ENCODE measurements at places on chromosomes 6 and 20.

- H3K36me3 ChIP-seq: no peaks in the 10 kb centered on the region
- DNase-seq: peak; percentile 28
- no peaks in the 10 kb centered on the region for H3K27me3 ChIP-seq
- H3K27ac ChIP-seq: peak overlapping the region; percentile 87
- H3K4me1 ChIP-seq: peaks cover 65% of the 10 kb centered on the region
Observed at GRCh38 chr20:53866794-53867740, 203.3 kb downstream of the BCAS1 start.

DNA sequence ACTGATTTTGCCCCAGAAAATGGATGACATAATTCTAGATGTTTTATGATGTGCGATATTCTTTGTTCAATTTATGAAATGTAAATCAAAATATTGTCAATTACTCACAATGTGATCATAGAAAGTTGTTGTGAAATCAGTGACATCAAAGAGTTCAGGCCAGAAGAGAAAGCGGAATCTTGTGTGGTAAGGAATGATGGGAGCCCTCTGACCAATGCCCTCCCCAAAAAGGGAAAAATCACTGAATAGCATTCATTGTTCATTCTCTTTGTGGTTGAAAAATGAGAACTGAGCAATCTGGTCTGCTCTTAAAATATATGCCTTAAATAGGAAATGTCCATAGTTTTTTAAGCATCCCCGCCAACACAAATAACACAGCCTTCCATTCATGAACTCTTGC lies 247.1 kb upstream of the GRIK2 start:
- no peaks in the 10 kb centered on the region for H3K36me3 ChIP-seq
- no peak for DNase-seq
- no peak overlapping the region for H3K27ac ChIP-seq
- H3K4me1 ChIP-seq: no peaks in the 10 kb centered on the region
- no peak overlapping the region for H3K4me3 ChIP-seq

DNA sequence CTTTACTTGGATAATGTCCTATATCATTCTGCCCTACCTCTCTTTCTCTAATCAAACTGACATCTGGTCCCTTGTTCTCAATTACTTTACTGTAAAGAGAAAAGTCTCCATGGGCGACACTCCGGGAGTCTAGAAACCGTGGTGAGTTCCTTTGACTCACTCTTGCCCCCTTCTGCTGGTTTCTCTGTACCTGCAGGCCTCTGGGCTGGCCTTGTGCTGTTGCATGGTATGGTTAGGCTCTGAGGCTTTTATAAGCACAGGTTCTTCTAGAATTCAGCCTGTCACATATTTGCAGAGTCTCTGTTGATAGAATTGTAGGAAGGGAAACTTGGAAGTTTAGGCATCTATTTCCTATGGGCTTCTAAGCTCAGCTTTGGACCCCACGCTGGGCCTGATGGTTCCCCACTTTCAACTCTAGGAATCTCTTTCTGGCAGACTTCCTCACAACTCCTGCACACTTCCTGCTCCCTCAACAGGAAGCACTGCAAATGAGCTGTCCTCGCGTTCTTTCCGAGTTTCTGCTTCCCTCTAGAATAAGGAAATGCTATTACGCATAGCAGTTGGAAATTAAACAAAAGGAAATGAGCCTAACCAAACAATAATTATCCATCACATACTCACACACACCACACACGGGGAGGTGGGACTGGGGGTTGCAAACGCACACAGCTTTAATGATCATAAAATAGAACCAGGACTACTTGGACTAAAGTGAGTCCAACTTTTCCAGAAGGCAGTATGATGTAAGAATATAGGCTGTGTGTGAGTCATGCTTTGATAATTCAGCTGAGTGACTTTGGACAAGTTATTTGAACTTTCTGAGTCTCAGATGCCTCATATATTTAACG lies 683.3 kb downstream of the QKI start:
- H3K36me3 ChIP-seq: no peaks in the 10 kb centered on the region
- no peaks in the 10 kb centered on the region for H3K4me1 ChIP-seq
- no peak overlapping the region for H3K4me3 ChIP-seq
- no peak overlapping the region for H3K27ac ChIP-seq

DNA sequence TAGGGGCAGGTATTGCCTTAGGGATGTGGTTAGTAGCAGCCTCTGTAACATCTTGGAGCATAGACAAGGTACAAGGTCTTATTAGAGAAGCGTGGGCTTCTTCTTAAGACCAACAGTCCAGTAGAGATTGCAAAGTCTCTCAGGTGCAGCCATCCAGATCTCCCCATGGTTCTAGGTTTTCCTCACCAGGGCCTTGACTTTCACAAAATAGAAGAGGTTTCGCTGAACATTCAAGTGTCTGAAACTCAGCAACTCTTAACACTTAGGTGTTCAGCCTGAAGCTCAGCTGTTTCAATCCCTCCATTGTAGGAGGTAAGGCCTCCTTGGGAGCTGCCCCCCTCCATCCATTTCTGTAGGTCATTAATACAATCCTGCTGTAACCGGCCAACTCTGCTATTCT lies 44.4 kb downstream of the GOPC start:
- no peak for DNase-seq
- H3K36me3 ChIP-seq: peaks cover 4% of the 10 kb centered on the region
- no peaks in the 10 kb centered on the region for H3K27me3 ChIP-seq
- peaks cover 6% of the 10 kb centered on the region for H3K4me1 ChIP-seq

DNA sequence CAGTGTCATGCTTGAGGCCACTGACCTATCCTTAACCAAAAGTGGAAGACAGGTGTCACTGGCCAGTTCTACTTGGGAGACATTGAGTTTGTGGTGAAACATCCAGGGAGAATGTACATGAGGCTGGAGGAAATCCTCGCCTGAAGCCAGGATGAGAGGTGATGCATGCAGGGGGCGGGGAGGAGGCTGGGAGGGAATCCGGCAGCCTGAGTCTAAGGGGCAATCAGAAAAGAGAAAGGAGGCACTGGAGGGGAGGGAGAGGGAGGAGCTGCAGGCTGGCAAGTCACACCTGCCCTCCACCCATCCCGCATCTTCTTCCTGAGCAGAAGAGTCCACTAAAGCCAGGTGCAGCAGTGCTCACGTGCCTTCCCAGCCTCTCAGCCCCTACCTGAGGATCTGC lies 14.9 kb upstream of the DDO start:
- H3K36me3 ChIP-seq: no peaks in the 10 kb centered on the region
- no peak for DNase-seq
- peaks cover 3% of the 10 kb centered on the region for H3K27me3 ChIP-seq
- no peaks in the 10 kb centered on the region for H3K4me1 ChIP-seq

GRCh38 chr6:16168121-16168520 lies 39.2 kb downstream of the MYLIP start:
- no peaks in the 10 kb centered on the region for H3K36me3 ChIP-seq
- no peak overlapping the region for H3K4me3 ChIP-seq
- H3K27ac ChIP-seq: peak overlapping the region; percentile 53
- peaks cover 36% of the 10 kb centered on the region for H3K4me1 ChIP-seq
- peaks cover 8% of the 10 kb centered on the region for H3K27me3 ChIP-seq

GRCh38 chr6:158923805-158924498 lies 76.0 kb downstream of the RSPH3 start:
- no peak overlapping the region for H3K4me3 ChIP-seq
- peaks cover 2% of the 10 kb centered on the region for H3K4me1 ChIP-seq
- H3K36me3 ChIP-seq: no peaks in the 10 kb centered on the region
- H3K27ac ChIP-seq: no peak overlapping the region

- peaks cover 6% of the 10 kb centered on the region for H3K4me1 ChIP-seq
- no peak overlapping the region for H3K4me3 ChIP-seq
- DNase-seq: no peak
- H3K27me3 ChIP-seq: no peaks in the 10 kb centered on the region
- no peaks in the 10 kb centered on the region for H3K36me3 ChIP-seq
- no peak overlapping the region for H3K27ac ChIP-seq
Observed at GRCh38 chr20:40890635-40891034, 138.0 kb upstream of the TOP1 start.

GRCh38 chr6:114312931-114313330 lies 29.9 kb downstream of the HS3ST5 start:
- DNase-seq: no peak
- no peaks in the 10 kb centered on the region for H3K36me3 ChIP-seq

GRCh38 chr6:27755768-27756167 lies 156.4 kb downstream of the OR2B2 start:
- DNase-seq: no peak
- no peak overlapping the region for H3K27ac ChIP-seq
- no peak overlapping the region for H3K4me3 ChIP-seq

- DNase-seq: no peak
- H3K36me3 ChIP-seq: no peaks in the 10 kb centered on the region
- no peaks in the 10 kb centered on the region for H3K4me1 ChIP-seq
- no peak overlapping the region for H3K4me3 ChIP-seq
Observed at GRCh38 chr20:10007747-10008146, 27.0 kb upstream of the ANKEF1 start.

- no peaks in the 10 kb centered on the region for H3K4me1 ChIP-seq
- peaks cover 21% of the 10 kb centered on the region for H3K27me3 ChIP-seq
- no peaks in the 10 kb centered on the region for H3K36me3 ChIP-seq
- no peak overlapping the region for H3K4me3 ChIP-seq
- no peak for DNase-seq
- no peak overlapping the region for H3K27ac ChIP-seq
Observed at GRCh38 chr20:2000285-2000684, 6.4 kb upstream of the PDYN start.

DNA sequence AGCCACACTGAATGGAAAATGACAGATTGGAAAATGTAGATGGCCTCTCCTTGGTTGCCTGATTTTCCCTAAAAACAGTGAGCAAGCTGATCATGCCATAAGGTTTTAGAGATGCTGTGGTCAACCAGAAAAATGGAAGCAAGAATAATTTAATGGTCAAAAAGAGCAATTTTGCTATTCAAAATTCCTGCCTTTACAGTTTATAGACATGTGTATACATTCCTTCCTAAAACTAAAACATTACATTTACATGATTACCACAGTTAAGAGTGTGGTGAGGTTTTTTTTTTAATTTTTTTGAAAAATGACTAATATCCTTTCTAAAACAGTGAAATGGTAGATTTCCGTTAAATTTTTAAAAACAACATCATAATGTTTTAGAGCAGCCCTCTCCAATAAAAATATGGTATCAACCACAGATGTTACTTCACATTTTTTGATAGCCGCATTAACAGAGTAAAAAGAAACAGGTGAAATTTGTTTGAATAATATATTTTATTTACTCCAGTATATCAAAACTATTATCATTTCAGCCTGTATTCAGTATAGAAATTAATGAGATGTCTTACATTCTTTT lies 407.0 kb upstream of the SOX4 start:
- H3K36me3 ChIP-seq: peaks cover 3% of the 10 kb centered on the region
- no peaks in the 10 kb centered on the region for H3K27me3 ChIP-seq
- no peak overlapping the region for H3K4me3 ChIP-seq

DNA sequence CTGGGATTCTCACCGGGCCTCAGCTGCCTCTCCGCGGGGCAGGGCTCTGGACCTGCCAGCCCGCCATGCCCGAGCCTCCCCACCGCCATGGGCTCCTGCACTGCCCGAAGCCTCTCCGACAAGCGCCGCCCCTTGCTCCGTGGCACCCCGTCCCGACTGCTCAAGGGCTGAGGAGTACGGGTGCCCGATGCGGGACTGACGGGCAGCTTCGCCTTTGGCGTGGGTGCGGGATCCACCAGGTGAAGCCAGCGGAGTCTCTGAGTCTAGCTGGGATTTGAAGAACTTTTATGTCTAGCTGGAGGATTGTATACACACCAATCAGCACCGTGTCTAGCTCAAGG lies 5.3 kb upstream of the RANBP9 start:
- no peak overlapping the region for H3K4me3 ChIP-seq
- H3K36me3 ChIP-seq: peaks cover 18% of the 10 kb centered on the region
- H3K27ac ChIP-seq: no peak overlapping the region
- no peaks in the 10 kb centered on the region for H3K27me3 ChIP-seq
- DNase-seq: no peak

DNA sequence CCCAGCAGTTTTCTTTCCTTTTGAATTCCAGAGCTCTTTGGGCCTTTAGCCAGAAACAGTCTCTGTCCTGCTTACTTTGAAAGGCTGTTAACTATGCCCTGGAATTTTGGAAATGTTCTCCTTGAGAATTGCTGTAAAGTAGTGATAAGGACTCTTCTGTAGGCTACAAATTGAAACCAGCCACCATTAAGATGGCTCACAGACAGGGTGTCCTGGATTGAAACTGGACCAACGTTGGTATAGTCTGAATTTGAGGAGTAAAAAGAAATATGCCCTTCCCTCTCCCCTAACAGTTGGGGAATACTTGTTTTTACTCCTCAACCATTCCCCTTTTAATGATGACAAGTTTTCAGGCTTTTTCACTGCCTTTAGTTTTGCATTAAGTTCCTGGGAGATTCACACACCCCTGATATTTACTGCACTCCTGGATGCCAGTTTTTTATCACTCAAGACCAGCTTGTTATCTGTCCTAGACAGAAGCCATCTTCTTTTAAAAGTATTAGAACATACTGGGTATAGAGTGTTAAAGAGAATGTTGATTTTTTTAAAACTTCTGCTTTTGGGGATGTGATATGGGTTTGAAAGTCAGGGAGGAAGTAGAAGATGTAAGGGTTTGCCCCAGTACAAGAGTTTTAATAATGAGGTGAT lies 21.9 kb downstream of the TOP1 start:
- no peak for DNase-seq
- H3K27me3 ChIP-seq: no peaks in the 10 kb centered on the region
- H3K4me1 ChIP-seq: peaks cover 90% of the 10 kb centered on the region
- no peak overlapping the region for H3K4me3 ChIP-seq
- peak overlapping the region; percentile 78 for H3K27ac ChIP-seq

GRCh38 chr6:133641104-133641503 lies 247.8 kb upstream of the TCF21 start:
- H3K27ac ChIP-seq: no peak overlapping the region
- no peaks in the 10 kb centered on the region for H3K36me3 ChIP-seq
- peaks cover 2% of the 10 kb centered on the region for H3K27me3 ChIP-seq
- no peaks in the 10 kb centered on the region for H3K4me1 ChIP-seq

DNA sequence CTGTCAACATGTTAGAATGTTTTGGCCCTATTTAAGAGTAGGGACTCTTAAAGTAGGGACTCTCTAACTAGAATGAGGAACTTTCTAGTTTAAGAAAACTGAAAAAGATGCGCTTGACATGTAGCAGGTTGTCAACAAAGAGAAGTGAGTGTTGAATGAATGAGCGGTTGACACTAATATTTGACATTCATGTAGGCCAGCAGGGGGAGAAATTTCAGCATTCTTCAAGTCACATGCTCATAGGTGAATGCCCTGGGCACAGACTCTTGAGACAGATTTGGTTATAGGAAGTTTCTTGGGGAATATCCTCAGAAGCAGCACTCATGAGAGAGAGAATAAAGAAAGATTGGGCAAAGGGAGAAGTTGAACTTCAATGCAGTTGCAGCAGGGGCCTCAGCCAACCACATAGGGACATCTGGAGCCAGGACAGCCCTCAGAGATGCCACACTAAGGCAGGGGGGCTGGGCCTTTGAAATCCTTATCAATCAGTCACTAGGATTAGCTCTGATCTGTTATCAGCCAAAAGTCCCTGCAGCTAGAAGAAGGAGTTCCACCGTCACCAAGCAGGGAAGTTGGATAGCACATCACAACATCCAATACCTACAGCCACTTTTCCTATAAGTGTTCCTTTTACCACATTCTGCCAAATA lies 145.1 kb upstream of the FKBP1C start:
- no peaks in the 10 kb centered on the region for H3K36me3 ChIP-seq
- no peaks in the 10 kb centered on the region for H3K27me3 ChIP-seq
- H3K27ac ChIP-seq: no peak overlapping the region
- DNase-seq: no peak
- H3K4me1 ChIP-seq: no peaks in the 10 kb centered on the region
